ENCODE measurements at places on chromosomes 4 and X.
A peak's percentile ranks its signal among the peaks of the same experiment; 100 is the strongest.

DNA sequence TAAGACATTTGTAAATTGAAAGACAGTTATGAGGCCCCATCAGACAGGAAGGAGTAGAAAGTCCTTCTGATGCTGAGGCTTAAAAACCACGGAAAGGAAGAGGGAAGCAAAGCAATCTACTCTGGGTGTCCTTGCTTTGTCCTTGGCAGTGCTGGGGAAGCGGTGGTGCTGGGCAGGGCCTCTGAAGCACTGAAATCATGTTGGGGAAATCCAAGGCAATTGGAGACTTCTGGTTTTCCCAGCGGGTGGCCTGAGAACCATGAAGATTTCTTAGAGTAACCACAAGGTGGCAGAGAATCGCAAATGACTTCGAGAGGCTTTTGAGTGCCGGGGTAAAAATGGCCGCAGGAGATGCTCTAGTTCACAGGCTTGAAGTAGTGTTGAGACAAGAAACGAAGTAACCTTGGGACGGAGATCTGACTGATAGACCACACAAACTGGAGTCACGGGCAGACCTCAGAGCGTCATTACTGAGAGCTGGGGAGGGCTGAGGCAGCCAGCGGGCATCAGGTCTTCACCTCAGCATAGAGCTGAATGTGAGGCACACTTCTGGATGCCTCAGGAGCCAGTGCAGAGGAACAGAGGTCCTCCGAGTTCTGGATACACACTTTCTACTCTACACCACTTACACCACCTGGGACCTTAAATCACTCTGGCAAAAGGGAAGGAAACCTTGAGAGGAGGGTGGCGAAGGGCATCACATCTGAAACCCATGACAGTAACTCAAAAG lies 130.7 kb upstream of the GPRIN3 start:
- peak; percentile 24 for DNase-seq

DNA sequence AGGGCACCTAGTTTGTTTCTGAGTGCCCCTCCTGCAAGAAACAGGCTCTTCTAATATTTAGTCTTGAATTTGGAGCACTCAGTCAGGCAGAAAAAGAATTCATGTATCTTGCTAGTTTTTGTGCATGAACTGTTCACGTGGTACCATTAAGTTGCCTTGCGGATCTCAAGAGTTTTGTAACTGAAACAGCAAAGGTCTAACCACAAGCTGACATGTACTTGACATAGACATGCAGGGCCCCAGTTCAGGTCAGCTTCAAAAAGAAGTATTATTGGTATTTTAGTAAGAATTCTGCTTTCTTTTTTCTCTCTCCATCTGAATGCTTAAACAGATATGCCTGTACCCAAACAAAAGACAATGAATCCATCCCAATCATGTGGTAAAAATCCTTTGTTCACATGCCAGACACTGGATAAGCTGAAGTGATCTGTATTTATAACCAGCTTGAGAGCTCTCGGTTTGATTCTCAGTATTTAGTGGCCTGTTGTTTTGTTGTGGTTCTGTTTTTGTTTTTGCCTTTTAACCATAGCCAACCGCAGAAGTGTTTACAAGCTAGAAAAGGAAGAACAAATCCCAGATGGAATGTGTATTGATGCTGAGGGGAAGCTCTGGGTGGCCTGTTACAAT lies 13.0 kb downstream of the RGN start:
- DNase-seq = peak; percentile 0

- no peak for DNase-seq
Observed at GRCh38 chr4:110231869-110232268, 33.5 kb upstream of the ELOVL6 start.

DNA sequence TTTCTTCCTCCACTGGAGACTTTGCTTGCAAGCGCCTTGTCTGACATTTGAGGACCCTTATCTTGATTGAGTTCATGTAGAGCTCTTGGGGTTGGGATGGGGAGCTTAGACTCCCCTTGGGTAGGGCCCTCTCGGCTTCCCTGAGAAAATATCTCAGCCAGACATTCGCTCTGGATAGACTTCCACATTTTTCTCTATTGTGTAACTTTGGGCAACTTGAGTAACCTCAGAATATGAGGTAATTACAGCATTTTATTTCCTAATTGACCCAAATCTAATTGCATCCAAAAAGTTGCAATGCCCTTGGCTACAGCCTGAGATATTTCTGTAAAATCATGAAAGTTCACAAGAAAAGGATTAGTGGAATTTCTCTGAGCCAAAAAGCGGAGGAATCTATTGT lies 102.8 kb upstream of the MXRA5 start:
- DNase-seq = no peak

- no peak for DNase-seq
Observed at GRCh38 chr4:146124023-146124680, 51.4 kb upstream of the LSM6 start.

DNA sequence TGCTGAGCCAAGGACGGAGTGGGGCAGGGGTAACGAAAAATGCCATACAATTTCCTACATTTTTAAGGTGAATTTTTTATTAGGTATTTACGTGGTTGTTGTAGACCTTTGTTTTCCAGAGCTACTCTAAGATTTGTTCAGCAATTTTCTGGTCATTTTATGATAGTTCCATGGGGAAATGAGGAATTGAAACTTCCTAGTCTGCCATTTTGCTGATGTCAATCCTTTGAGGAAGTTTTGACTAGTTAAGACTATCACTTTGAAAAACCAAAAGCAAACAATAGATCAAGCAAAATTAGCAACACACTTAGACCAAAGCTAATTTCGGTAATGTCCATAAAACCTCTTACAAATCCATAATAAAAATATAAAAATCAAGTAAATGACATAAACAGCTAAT lies 7.0 kb upstream of the TLR3 start:
- no peak for DNase-seq

DNA sequence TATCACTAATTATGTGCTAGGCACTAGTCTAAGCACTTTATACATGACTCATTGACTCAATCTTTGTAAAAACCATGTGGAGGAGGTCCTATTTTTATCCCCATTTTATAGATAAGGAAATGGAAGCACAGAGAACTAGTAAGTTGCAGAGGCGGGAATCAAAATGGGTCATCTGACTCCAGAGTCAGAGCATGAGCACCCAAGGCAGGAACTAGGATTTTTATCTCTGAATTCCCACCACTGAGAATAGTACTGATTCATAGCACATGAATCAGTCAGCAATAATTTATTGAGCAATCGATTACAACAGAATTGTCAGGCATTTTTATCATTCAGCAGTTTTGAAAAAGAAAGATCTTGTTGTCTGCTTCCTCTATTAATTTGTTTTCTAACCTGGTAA lies 19.3 kb downstream of the SCARB2 start:
- DNase-seq = peak; percentile 91

DNA sequence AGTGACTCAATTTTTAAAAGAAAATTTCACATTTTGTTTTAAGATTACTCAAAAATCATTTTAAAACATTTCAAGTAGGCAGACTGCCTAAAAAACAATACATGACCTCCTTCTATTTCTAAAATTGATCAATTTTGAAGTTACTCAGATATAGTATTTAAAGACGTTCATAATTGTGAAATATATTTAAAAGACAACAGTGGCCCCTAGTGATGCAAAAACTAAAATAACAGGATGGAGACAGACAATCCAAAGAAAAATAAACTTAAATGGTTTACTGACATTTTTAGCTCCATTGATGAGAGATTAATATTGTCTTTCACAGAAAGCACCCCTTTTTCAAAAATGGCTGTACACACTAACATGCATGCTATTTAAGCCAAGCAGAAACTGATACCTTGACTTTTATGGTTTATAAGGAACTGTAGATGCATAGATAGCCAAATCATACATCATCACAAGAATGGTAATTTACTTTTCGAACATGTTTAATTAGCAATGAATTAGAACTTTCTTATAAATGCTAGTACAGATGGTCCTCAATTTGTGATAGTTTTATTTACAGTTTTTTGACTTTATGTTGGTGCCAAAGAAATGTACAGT lies 69.8 kb upstream of the FAT4 start:
- DNase-seq = peak; percentile 10

DNA sequence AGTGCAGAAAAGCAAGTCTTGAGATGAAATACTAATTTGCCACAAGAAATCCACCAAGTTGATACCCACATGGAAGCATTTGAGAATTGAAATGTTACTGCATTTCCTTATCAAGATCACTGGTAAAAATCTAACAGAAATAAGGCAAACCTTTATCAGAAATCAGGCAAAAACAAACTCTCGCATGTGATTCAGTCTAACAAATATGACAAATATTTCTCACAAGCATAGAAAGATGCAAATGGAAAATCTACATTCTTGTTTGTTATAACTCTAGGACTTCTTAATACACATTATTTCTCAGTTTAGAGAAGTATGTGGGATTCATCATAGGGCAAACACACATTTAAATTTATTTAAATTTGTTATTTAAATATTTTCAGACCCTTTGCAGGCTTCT lies 52.9 kb downstream of the TXK start:
- peak; percentile 3 for DNase-seq

DNA sequence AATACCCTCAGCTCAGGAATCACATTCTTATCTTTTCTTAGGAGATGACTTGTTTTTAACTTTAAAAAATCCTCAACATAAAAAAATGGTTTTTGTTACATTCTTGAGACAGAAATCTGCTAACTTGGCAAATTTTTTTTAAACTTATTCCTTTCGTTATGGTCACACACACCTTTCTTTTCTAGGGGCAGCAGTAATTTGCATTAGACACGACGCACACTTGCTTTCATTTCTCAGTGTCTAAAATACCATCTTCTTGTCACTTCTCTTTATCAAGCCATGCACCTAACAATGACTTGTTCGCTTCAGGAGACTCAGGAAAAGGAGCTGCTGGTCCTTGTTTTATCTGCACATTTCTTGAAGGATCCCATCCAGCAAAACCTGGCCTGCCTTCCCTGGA lies 112.6 kb upstream of the TBL1X start:
- DNase-seq = no peak

GRCh38 chr4:26762650-26763049 lies 98.0 kb upstream of the STIM2 start:
- DNase-seq = no peak

- no peak for DNase-seq
Observed at GRCh38 chr4:139918591-139918990, 235.4 kb downstream of the MAML3 start.

- DNase-seq = no peak
Observed at GRCh38 chr4:77264826-77265225, 107.8 kb downstream of the CCNG2 start.

GRCh38 chr4:38424151-38424871 lies 239.7 kb upstream of the KLF3 start:
- no peak for DNase-seq

GRCh38 chrX:134377537-134377936 lies 82.4 kb upstream of the HPRT1 start:
- peak; percentile 41 for DNase-seq

- DNase-seq = peak; percentile 28
Observed at GRCh38 chr4:162497564-162498167, 333.9 kb upstream of the FSTL5 start.

DNA sequence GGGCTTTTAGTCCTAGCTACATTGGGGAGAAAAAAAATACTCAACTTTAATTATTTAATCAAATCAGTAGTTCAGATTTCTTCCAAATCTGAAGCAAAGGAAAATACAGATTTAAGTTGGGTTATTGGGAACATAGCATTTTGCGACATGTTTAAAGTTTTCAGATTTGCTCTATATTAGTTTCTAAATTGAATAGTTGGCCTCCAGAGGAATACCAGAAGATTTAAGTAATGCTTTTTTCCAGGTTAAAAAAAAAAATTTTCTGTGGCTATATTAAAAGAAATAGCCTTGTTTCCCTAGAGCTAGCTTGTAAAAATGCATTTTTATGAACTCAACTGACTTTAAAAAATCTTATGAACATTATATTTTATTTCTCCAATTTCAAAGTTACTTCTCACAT lies 115.9 kb downstream of the DDX53 start:
- no peak for DNase-seq

DNA sequence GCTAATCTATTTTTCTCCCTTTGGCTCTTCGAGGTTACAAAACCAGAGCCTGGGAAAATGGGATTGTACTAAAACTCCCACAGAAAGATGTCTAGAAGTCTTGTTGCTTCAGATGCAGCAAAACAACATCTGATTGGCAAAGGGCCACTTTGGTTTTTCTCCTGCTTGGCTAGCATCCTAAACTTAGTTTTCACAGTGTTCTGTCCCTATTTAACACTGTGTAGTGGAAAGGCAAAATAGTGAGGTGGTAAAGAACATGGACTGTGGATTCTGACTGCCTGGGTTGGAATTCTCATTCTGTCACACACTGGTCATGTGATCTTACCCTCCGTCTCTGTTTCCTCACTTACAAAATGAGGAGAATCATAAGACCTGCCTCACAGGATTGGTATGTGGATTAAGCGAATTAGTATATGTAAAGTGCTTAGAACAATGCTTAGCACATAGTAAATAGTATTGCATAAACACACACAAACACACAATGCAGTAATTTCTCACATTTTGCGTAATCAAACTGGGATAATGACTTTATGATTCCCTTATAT lies 23.5 kb downstream of the TIGD2 start:
- DNase-seq = peak; percentile 83

DNA sequence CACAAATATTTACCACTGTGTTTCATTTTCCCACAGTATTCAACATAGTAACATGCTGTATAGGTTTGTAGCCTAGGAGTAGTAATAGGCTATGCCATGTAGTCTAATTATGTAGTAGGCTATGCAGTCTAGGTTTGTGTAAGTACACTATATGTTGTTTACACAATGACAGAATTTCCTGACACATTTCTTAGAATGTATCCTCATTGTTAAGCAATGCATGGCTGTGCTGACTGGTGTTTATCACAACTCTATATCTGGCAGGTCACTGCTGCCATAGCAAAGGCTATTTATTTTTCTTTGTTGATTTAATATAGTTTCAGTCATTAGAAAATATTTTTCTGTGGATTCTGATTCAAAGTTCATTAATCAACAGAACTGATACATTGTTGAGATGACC lies 108.3 kb upstream of the TEX13A start:
- peak; percentile 15 for DNase-seq

DNA sequence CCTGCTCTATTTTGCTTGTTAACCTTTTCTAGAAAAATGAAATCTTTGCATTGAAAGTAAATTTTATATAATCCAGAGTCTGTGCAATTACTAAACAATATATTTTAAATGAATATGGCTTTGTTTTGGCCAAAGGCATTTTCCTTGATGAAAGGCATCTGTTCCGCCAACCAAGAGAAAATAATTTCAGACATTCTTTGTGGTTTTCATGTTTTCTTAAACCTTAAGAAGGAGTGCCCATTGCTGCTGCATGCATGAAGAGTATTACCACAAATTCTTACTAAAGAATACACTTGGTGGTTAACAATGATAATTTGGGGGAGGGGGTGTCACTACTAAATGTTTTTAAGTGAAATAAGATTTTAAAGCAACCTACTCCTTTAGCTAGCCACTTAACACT lies 2.7 kb upstream of the PDGFC start:
- peak; percentile 36 for DNase-seq
